ENCODE measurements at places on chromosomes 2 and 18. TPM values are rescaled to one million over a fixed set of nuclear protein-coding genes. Genes with fewer than 3 reads are reported as not detected.

Gene MTHFD2
- 238 TPM for total RNA-seq

Gene VWA3B
- not detected for total RNA-seq

Gene PLGLB2
- not detected for total RNA-seq

Gene ACTG2
- 0.67 TPM for total RNA-seq

Gene NRP2
- 0.13 TPM for total RNA-seq

Gene TRABD2A
- 0.33 TPM for total RNA-seq
